ENCODE measurements at places on chromosomes 11 and 22.

DNA sequence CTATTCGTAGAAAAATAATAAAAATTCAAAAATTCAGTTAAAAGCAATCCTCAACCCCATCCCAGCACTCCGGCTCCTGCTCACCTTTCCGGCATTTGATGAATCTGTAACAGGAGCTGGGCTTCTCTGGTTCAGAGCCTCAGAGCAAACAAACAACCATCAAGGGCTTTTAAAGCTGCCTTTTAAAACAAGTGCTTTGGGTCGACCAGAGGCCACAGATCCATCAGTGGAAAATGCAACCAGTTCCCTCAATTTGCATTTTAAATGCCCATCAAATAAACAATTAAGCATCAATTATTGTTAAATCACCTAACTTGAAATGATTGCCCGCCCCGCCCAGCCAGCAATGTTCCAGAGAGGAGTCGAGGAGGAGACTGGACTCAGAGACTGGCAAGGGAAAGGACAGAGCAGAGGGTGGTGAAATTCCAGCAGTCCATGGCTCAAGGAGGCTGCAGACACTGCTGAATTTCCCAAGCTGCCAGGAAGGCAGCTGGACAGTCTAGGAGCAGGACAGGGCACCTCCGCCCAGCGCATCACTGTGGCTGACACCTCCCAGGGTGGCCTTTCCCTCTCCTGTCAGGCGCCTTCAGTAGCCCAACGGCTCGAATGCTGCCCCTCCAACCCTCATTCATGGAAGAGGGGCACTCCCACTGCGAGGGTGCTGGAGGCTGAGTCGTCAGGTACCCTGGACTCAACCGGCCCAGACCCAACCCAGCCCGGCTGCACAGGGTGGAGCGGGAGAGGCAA lies 7.5 kb downstream of the FXYD6 start:
- no peak for DNase-seq

DNA sequence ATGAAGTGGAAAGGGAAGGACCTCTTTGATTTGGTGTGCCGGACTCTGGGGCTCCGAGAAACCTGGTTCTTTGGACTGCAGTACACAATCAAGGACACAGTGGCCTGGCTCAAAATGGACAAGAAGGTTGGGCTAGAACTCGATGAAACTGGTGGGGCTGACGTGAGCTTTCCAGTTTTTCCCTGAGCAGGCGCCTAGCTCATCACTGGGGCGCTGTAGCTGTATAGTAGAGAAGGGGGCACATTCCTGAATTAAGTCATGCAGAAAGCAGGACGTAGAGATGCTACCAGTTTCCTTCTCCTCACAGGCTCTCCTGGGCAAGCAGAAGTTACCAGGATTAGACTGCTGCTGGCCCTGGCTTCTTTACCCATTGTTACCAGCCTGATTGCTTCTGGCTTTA lies 33.3 kb downstream of the NF2 start:
- no peak for DNase-seq

DNA sequence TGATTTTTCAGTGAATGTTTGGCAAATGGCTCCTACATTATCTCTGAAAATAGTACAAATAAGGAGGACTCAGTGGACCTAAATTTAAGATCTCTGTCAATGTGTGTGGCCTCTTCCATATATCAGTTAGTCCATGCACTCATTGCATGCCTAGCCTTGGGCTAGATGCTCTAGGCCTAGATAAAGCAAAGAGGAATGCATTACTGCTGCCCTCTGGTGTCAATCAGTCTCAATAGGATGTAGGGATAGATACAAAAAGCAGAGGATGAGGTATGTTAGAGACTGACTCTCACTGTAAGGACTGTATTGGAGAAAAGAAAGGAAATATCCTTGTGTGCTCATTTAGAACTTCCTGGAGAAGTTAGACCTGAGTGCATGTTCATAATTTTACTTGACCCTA lies 42.0 kb downstream of the MS4A2 start:
- peak; percentile 90 for DNase-seq

DNA sequence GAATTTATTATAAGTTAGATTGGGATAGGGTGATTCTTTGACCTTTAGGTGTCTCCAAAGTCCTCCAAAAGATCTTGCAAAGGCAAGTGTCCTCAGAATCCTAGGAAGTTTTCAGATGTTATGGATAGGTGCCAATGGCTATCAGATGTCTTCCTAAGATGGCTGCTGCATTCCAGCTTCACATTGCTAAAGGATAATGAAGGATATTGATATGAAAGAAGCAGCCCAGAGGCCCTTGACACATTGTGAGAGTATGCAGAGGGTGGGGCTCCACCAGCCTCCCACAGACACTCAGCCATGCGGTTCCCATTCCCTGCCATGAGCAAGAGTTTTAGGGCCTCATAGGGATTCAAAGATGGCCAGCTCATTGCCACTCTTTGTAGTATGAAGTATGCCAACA lies 22.3 kb upstream of the GLYATL2 start:
- no peak for DNase-seq

DNA sequence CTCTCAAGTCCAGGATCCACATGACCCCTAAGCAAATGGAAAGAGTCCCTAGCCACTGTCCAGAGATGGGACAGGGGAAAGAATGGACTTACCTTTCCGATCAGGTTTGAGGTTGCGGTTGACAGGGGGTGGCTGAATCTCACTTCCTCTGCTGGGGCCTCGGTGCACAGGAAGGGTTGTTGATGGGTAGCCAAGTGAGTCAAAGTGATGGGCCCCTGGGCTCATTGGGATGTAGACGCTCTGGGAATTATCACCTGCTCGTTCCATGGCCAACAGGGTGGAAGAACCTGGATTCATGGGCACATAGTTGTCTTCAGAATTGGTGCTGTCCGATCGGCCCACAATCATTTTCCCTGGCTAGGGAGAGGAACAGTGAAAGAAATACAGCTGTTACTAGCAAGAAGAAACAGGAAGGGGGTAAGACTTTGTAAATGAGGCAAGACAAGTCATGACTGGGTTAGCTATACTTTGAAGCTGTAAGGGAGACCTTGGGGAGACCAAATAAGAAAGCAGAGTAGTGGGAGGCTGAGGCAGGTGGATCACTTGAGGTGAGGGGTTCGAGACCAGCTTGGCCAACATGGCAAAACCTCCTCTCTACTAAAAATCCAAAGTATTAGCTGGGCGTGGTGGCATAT lies 34.7 kb downstream of the USP35 start:
- DNase-seq: no peak

- DNase-seq: no peak
Observed at GRCh38 chr11:2824851-2825250, 60.7 kb downstream of the CDKN1C start.

DNA sequence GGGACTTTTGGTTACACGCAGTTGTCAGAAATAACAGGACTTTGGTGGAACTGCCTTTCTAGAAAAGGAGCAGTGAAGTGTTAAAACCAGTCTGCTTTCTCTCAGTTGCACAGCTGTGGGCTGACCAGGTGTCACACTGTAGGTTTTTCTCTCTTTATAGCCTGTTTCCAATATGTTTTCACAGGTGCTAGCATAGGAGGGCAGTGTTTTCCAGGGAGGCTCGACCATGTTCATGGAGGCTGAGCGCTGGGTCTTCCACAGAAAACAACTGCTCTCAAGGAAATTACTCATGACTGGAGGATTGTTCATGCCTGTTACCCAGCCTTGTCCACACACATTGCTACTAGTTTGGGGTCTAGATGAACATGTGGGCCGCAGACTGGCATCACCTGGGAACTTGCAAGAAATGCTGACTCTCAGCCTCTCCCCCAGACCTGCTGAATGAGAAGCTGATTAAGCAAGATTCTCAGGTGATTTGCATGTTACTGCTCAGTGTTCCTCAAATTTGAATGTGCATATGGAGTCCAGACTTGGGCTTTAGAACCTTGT lies 157.7 kb downstream of the MAML2 start:
- DNase-seq: no peak

DNA sequence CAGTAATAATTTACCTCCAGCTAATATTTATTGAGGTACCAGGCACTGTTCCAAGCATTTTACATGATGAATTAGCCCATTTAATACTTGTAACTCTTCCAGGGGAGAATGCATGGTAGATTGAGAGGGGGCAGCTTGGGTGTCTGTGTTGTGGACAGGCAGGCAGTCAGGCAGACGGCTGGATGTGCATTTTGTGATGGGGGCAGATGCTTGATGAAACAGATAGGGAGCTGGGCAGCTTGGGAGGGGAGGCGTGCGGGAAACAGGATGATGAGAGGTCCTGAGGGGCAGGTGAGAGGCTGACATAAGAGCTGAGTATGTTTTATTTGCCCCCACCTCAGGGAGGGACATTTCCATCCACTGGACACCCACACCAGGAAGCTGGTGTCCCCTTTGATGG lies 33.1 kb upstream of the SHISAL1 start:
- DNase-seq: no peak

DNA sequence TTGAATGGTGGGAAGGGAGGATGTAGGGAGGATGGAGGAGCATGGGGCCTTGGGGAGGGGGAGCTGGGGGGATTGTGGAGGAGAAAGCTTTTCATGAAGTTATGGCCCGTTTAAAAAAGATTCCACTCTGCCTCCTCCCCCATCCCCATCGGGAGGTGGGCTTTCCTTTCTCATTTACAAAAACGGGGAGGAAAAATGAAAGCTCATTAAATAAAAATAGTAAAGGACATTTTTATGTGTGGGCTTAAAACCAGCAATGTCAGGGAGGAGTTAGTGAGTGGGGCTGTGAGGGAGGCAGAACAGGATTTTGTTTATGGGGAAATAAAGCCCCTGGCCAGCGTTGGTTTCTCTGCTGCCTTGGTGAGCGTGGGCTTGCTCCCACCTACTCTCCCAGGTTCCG lies 83.2 kb downstream of the ZBTB16 start:
- no peak for DNase-seq

GRCh38 chr11:114265122-114265878 lies 30.9 kb upstream of the NNMT start:
- DNase-seq: no peak

DNA sequence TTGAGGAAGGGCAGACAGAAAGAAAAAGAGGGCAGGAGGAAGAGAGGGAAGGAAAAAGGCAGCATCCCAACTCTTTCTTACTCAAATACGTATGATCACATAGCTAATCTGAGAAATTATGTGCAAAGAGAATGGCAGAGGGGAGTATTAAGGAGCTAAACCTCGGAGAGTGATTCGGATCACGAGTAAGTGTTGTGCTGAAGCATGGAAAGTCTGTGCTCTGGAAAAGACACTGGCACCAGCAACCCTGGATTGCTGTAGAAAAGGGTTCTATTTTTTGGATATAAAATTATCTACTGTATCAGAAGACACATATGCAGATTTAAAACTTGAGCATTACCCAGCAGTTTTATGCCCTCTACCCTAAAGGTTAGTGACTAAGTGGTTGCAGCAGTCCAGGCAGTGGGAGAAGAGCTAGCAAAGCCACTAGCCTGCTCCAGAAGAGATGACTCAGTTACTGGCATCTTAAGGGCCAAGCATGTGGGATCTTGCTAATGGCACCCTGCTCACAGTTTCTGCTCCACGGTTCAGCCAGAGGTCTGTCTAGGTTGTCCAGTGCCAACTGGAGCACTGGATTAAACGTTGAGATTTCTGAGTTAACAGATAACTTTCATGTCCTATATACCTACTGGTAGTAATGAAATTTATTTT lies 151.7 kb downstream of the SWAP70 start:
- no peak for DNase-seq

- DNase-seq: no peak
Observed at GRCh38 chr11:17986007-17986710, 26.7 kb downstream of the SERGEF start.

DNA sequence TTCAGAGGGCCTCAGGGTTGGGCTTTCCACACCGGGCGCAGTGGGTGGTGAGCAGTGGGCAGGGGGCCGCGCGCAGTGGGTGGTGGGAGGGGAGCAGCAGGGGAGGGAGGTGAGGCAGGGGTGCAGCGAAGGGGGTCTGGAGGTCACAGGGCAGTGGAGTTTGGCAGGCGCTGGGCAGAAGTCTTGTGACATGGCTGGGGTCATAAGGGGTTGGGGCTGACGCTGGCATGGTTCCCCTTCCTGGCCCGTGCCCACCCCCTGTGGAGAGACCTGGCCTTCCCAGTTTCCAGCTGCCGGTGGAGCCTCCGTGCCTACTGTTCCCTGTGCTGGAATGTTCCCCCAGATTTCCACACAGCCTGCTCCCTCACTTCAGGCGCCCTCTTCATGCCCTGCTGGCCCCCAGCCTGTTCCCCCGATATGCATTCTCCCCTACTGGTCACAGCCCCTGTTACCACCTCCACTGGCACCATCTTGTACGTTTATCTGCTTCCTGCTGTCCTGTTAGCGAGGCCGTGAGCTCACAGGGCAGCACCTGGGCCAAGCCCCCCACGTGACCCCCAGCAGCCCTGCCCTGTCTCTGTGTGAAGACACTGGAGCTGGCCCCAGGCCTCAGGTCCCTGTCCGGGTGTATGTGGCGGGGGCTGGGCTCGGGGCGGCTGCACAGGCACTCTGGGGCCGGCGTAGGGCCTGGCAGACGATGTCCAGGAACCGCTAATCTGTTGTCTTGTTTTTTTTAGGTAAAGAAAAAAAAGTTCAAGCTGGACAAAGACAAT lies 111.6 kb downstream of the KCNQ1OT1 start:
- no peak for DNase-seq

GRCh38 chr22:49272546-49273125 lies 555.0 kb downstream of the BRD1 start:
- DNase-seq: no peak

DNA sequence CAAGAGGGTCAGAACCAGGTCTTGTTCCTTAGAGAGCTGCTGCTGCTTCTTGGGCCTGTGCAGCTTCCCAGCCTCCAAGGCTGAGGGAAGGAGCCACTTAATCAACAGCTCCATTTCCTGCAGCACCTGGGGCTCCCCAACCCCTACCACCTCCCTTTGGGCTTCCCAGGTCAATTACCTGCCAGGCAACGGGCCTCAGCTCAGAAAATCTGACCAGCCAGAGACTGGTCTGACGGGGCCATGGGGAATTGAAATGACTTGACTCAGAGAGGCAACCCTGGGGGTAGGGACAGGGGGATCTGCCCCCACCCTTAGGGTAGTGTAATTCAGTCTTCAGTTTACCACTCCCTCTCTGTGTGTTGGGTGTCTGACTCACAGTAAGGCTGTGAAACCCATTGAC lies 4.7 kb upstream of the MAJIN start:
- DNase-seq: no peak

- no peak for DNase-seq
Observed at GRCh38 chr11:130420478-130421198, 7.8 kb downstream of the ADAMTS8 start.

- no peak for DNase-seq
Observed at GRCh38 chr22:41347066-41347859, 34.5 kb upstream of the TEF start.

- no peak for DNase-seq
Observed at GRCh38 chr11:131457163-131457562, 86.7 kb downstream of the NTM start.

- DNase-seq: no peak
Observed at GRCh38 chr11:59292611-59293010, 66.1 kb upstream of the OR5AN1 start.

DNA sequence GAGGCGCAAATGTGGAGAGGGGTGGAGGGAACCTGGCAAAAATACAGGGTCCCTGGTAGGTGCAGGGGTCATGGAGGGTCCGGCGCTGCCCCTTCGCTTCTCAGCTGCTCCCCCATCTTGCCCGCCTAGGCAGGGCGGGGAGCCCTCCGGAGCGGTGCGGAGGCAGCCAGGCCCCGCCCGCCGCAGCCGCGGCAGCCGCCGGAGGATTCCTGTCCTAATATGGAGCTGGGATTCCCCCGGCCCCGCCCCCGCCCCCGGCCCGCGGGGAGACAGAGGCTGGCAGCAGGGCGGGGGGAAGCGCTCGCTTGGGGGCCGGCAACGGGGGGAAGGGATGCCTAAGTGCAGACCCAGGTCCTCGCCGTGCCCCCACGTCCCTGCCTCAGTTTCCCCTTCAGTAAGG lies 1.0 kb upstream of the NPAS4 start:
- no peak for DNase-seq

All from SK-MEL-5 (cell line).